Omental fat pad (tissue), 4 donors: ENCODE measurements at places on chromosomes 3 and 15. TPM values are rescaled to one million over a fixed set of nuclear protein-coding genes. Genes with fewer than 3 reads are reported as not detected.

Gene EDEM1
- 58.6 TPM for total RNA-seq

Gene OXTR
- 0.13 TPM for total RNA-seq

Gene PLA2G4F
- not detected for total RNA-seq

DNA sequence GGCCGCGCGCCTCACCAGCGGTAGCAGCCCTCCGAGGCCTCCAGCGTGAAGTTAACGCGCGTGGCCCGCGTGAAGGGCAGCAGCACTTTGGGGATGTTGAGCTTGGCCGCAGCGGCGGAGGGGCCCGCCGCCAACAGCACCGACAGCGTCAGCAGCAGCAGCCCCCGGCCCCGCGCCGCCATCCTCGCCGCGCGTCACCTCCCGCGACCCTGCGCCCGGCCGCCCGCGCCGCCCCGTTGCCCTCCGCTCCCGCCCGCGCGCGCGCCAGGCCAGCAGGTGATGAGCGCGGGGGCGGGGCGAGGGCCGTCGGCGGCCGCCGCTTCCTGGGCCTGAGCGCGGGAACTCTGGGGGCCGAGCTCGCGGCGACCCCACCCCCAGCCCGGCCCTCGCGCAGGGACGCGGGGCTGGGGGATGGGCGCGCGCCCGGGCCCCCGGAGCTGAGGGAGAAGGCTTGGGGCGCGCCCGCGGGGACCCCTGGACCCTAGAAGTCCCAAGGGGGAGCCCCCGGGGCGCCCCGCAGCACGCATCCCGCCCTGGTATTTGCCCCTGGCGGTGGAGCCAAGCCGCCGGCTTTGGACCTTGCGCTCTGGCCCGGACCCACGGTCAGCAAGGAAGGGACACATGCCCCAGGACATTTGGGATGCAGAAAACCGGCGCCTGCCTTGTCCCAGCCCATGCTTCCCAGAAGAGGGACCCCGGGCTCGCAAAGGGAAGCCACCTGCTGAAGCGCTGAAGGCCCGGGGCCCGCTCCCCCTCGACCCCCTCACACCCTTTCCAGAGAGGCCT, at the start of gene NUP210:
Gene NUP210, minus strand, starts transcription at position 278 of the 786 bp plus-strand sequence. Its CDS starts 96 bp downstream, at position 182.
- no peak for DNase-seq

DNA sequence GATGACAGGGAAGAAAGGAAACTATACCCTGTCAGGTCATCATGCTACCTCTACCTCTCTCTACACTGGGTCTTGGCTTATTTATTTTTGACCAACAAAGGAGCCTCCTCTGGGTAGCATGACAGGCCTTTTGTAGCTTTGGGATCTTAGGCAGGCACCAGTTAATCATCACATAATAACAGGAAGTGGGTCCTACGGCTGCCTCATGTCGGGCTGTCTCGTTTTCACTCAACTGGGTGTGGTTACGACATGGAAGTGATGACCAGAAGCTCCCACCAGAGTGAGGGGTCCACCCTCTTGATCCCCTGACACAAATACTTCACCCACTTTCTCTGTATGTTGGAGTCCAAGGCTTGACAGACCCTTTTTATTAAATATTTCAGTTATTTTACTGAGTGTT, 105.3 kb downstream of the CD47 start:
- no peak for DNase-seq

DNA sequence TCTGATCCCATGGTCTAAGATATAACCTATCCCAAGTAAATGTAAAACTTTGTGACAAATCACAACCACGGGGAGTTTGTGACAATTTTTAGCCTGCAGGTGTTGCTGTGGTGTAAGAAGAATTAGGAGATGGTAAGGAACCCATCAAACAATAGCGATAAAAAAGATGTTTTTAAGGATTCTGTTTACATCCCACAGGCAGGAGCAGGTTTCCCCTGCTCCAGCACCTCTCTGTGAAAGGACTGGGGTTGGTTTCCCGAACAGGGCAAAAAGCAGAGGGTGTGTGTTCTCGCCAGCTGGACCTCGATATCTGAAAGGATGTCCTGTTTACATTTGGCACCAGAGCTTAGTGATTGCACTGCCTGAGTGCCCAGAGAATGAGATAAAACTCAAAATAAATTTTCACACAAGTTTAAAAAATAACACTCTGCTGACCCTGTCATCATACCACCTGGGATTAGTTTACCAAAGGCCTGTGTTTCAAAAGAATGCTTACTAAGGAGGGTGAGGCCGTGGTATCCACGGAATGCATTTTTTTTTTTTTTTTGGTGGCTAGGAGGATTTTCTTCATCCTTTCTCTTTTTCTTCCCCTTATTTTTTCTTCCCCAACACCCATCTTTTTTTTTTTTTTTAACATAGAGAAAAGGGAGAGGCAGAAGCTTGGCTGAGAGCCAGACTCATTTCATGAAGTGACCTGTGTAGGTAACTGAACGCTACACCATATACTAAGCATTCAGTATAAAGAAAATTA, 151.8 kb upstream of the DPH6 start:
- no peak for DNase-seq

DNA sequence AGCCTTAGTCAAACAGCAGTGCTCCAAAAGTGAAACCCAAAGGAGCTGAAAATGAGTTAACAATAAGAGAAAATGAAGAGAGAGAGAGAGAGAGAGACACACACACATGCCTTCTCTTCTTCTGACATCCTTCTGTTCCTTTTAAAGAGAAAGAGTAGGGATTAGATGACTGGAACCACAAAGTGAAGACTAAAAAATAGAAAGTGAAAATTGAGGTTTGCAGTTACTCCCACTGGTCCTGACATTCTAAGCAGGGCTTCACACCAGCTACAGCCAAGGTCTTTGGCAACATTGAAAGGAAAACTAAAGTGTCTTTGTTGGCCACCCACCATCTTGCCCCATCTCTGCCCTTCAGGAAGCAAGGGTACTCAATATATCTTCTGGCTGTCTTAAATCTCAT, 59.2 kb downstream of the USP50 start:
- no peak for DNase-seq
